ENCODE measurements at places on chromosomes 1 and 21.
A peak's percentile ranks its signal among the peaks of the same experiment; 100 is the strongest.

DNA sequence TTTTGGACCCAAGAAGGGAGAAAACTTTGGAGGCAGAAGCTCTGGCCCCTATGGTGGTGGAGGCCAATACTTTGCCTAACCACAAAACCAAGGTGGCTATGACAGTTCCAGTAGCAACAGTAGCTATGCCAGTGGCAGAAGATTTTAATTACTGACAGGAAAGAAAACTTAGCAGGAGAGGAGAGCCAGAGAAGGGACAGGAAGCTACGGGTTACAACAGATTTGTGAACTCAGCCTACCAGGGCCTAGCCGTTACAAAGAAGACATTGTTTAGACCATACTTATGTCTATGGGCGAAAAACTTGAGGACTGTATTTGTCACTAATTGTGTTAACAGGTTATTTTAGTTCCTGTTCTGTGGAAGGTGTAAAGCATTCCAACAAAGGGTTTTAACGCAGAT is 10.4 kb upstream of the ACOT11 start:
- peaks cover 8% of the 10 kb centered on the region for H3K27me3 ChIP-seq
- H3K27ac ChIP-seq: no peak overlapping the region
- H3K36me3 ChIP-seq: no peaks in the 10 kb centered on the region
- H3K4me1 ChIP-seq: peaks cover 3% of the 10 kb centered on the region
- no peak for DNase-seq

DNA sequence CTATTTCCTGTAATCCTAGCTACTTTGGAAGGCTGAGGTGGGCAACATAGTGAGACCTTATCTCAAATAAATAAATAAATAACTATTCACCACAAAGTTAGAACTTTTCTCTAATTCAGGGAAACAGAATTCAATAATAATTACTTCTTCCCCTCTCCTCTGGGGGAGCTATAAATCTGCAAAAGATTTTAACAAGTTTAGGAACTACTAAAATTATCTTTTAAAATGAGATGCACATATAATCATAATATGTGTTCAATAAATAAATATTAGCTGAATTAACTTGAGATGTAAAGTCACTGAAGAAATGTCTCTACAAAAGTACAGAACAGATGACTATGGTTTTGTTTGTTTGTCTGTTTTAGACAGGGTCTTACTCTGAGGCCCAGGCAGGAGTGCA is 14.1 kb downstream of the WDR47 start:
- H3K27me3 ChIP-seq: no peaks in the 10 kb centered on the region
- no peak for DNase-seq
- no peak overlapping the region for H3K4me3 ChIP-seq
- peaks cover 2% of the 10 kb centered on the region for H3K36me3 ChIP-seq

GRCh38 chr1:33762962-33763361 is 100.9 kb upstream of the HMGB4 start:
- no peak for DNase-seq
- H3K36me3 ChIP-seq: no peaks in the 10 kb centered on the region
- no peaks in the 10 kb centered on the region for H3K4me1 ChIP-seq

DNA sequence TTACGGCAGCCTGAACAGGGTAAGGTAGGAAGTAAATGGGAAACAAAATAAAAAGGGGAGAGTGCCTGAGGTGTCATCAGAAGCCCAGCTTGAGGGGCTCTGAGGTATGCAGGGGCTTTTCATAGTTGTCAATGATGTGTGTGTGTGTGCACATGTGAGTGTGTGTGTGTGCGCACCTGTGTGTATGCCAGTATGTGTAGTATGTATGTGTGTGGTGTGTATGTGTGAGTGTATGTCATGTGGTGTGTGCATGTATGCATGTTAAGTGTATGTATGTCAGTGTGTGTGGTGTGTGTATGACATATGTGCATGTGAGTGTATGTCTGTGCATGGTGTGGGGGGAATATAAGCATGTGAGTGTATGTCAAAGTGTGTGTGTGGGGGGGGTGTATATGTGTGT is 184.1 kb downstream of the DSCAM start:
- H3K4me3 ChIP-seq: no peak overlapping the region
- DNase-seq: no peak
- no peaks in the 10 kb centered on the region for H3K36me3 ChIP-seq
- no peak overlapping the region for H3K27ac ChIP-seq
- H3K4me1 ChIP-seq: no peaks in the 10 kb centered on the region

DNA sequence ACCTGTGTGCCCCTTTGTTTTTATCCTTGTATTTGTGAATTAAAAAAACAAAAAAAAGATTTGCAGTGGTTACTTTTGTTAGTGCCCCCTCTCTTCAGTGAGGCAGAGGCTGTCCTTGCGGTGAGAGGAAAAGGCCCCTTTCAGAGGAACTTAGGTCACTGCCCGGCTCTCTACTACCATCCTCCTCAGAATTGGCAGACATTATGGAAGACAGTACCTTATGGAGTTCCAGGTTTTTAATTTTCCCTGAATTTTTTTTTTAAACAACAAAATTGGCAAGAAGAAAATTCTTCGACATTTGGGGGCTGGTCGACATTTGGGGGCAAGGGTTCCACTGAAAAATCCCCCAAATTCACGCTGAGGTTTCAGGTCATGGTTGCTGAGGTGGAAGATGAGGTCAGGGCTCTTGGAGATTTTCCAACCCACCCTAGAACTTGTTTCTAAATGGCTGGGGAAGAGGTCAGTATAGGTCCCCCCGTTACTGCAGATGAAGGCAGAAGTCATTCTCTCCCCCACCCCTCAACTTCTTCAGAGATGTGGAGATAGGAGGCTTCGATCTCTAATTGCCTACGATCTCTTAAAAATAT is 5.3 kb downstream of the RXFP4 start:
- peaks cover 1% of the 10 kb centered on the region for H3K4me1 ChIP-seq
- peaks cover 55% of the 10 kb centered on the region for H3K36me3 ChIP-seq
- H3K4me3 ChIP-seq: no peak overlapping the region
- H3K27ac ChIP-seq: no peak overlapping the region
- no peak for DNase-seq

DNA sequence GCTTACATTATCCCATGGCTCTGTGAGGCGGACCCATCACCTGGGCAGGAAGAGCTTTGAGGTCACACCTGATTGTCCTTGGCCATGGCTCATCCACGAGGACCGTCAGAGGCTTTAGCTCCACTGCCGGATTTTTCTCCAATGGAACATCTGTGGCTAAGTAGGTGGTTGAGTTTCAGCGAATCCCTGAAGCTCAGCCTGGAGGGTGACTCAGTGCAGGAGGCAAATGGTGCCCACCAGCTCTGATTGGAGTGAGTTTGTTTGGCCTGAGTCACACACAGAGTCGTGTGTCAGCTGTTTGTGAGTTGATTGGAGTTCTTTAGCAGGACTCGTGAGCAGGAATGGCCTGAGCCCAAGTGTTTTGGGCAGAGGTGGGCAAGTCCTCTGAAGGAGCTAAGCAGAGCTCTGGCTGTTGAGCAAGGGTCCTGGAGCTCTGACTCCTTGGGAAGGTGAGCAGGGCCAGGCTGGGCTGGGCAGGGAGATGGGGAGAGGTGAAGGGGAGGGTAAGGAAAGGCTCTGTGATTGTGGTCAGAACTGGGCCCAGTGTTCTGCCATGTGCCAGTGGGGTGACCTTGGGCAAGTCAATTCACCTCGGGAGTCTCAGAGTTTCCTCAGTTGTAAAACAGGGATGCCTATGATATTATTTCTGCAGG is 2.0 kb downstream of the SLC6A17 start:
- no peak overlapping the region for H3K27ac ChIP-seq
- peak; percentile 74 for DNase-seq
- no peaks in the 10 kb centered on the region for H3K4me1 ChIP-seq
- H3K27me3 ChIP-seq: peaks cover 24% of the 10 kb centered on the region
- H3K4me3 ChIP-seq: no peak overlapping the region
- no peaks in the 10 kb centered on the region for H3K36me3 ChIP-seq

DNA sequence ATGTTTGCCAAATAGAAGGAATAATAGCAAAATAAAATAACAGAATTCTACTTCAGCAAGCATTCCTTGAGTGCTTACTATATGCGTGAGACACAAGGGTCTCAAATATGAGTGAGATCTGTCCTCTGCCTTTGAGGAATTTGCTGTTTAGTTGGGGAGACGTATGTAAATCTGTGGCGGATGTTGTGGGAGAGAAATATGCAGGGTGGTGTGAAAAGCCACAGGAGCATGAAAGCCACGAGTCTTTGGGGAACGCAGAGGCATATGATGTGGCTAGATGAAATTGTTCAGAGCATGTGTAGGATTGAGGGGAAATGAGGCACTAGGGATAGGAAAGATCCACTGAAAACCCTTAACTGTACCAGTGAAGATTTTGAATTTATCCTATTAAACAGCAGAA is 244.4 kb downstream of the PBX1 start:
- H3K4me1 ChIP-seq: peaks cover 2% of the 10 kb centered on the region
- peaks cover 22% of the 10 kb centered on the region for H3K36me3 ChIP-seq
- H3K4me3 ChIP-seq: no peak overlapping the region
- no peak overlapping the region for H3K27ac ChIP-seq
- DNase-seq: no peak

GRCh38 chr1:213269829-213270228 is 218.8 kb downstream of the RPS6KC1 start:
- no peak for DNase-seq
- peaks cover 4% of the 10 kb centered on the region for H3K4me1 ChIP-seq
- H3K27ac ChIP-seq: no peak overlapping the region
- no peaks in the 10 kb centered on the region for H3K27me3 ChIP-seq
- H3K36me3 ChIP-seq: peaks cover 3% of the 10 kb centered on the region

GRCh38 chr1:156538711-156539440 is 33.5 kb downstream of the IQGAP3 start:
- no peaks in the 10 kb centered on the region for H3K27me3 ChIP-seq
- H3K4me1 ChIP-seq: no peaks in the 10 kb centered on the region
- H3K27ac ChIP-seq: no peak overlapping the region
- peaks cover 23% of the 10 kb centered on the region for H3K36me3 ChIP-seq

- peaks cover 12% of the 10 kb centered on the region for H3K4me1 ChIP-seq
- no peaks in the 10 kb centered on the region for H3K27me3 ChIP-seq
- H3K27ac ChIP-seq: no peak overlapping the region
- no peak overlapping the region for H3K4me3 ChIP-seq
These were observed 22.9 kb upstream of the IFNAR2 start for GRCh38 chr21:33206771-33207281.

DNA sequence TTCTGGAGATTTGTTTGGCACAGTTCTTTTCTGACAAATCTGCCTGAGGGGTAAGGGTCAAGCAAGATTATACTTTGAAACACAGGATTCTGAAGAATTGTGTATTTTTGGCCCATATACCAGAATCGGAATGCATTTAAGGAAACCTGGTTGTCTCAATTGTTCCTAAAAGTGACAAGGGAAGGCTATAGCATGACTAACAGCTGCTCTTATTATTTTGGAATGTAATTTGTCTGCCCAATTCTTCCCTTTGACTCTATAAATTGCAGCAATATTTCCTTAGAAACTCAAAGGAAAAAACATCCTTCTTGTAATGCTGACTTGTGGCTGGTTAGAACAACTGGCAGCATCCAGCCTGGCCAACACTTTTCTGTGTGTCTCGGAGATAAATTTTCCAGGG is 15.8 kb upstream of the VCAM1 start:
- H3K4me1 ChIP-seq: peaks cover 22% of the 10 kb centered on the region
- no peaks in the 10 kb centered on the region for H3K27me3 ChIP-seq
- H3K4me3 ChIP-seq: no peak overlapping the region
- H3K36me3 ChIP-seq: no peaks in the 10 kb centered on the region

DNA sequence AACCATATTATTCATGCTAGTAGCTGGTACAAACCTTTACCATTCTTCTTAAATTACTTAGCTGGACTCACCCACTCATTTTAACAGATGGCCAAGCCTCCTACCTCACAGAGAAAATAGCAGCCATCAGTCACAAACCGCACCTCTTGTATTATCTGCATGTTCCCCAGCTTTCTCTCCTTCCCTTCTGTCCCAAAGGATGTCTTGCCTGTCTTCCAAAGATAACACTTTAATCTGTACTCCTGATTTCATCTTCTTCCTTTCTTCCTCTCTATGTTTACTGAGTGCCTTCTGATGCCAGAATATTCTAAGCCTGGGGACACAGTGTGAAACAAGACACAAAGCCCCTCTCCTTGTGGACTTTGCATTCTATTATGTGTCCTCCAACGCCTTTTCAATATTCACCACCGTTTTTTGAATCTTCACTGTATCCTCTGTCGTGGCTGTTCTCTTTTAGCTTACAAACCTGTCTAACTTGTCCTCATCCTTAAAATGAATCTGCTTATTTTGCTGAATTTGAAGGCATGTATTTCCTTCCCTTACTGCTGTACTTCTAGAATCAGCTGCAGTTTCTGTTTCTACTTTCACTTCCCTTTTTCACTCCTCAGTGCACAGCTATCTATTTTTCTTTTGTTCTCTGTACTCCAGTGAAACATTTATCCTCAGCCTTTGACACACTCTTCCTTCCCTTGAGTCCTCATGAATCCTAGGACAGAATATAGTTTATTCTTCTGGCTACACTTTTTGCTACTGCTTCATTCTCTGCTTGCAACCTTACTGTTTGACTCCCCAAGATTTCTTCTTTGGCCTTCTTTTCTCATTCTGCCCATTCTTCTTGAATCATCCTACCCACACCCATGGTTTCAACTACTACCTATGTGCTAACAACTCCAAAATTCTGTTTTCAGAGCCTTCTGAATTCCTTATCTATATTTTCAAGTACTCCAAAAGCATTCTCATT is 216.9 kb upstream of the SAMSN1 start:
- no peak overlapping the region for H3K4me3 ChIP-seq
- no peaks in the 10 kb centered on the region for H3K36me3 ChIP-seq
- H3K27ac ChIP-seq: no peak overlapping the region
- H3K27me3 ChIP-seq: no peaks in the 10 kb centered on the region
- H3K4me1 ChIP-seq: no peaks in the 10 kb centered on the region

- no peak for DNase-seq
- H3K4me3 ChIP-seq: no peak overlapping the region
- H3K36me3 ChIP-seq: no peaks in the 10 kb centered on the region
These were observed 5.3 kb downstream of the HTR1D start for GRCh38 chr1:23211955-23212354.

- no peak overlapping the region for H3K27ac ChIP-seq
- peaks cover 1% of the 10 kb centered on the region for H3K4me1 ChIP-seq
- peaks cover 8% of the 10 kb centered on the region for H3K36me3 ChIP-seq
- H3K27me3 ChIP-seq: no peaks in the 10 kb centered on the region
- no peak overlapping the region for H3K4me3 ChIP-seq
These were observed 121.7 kb downstream of the ATF6 start for GRCh38 chr1:161887730-161888287.

GRCh38 chr1:107132780-107133179 is 8.1 kb upstream of the NTNG1 start:
- no peak overlapping the region for H3K27ac ChIP-seq
- no peaks in the 10 kb centered on the region for H3K4me1 ChIP-seq
- H3K36me3 ChIP-seq: no peaks in the 10 kb centered on the region
- no peaks in the 10 kb centered on the region for H3K27me3 ChIP-seq
- DNase-seq: no peak

- H3K4me3 ChIP-seq: no peak overlapping the region
- H3K27me3 ChIP-seq: peaks cover 11% of the 10 kb centered on the region
- no peaks in the 10 kb centered on the region for H3K36me3 ChIP-seq
- H3K4me1 ChIP-seq: peaks cover 2% of the 10 kb centered on the region
- no peak overlapping the region for H3K27ac ChIP-seq
These were observed 20.0 kb upstream of the TACSTD2 start for GRCh38 chr1:58597076-58597475.

GRCh38 chr1:240965581-240966091 is 353.7 kb upstream of the GREM2 start:
- H3K4me3 ChIP-seq: no peak overlapping the region
- H3K36me3 ChIP-seq: no peaks in the 10 kb centered on the region
- no peaks in the 10 kb centered on the region for H3K27me3 ChIP-seq
- no peak for DNase-seq

- no peaks in the 10 kb centered on the region for H3K4me1 ChIP-seq
- no peaks in the 10 kb centered on the region for H3K27me3 ChIP-seq
- DNase-seq: no peak
- H3K36me3 ChIP-seq: no peaks in the 10 kb centered on the region
- no peak overlapping the region for H3K4me3 ChIP-seq
These were observed 389.7 kb downstream of the NTNG1 start for GRCh38 chr1:107530543-107530942.
